Activated naive CD8-positive, alpha-beta T cell treated with anti-CD3 and anti-CD28 coated beads, Interleukin-2, amount 50 U/mL, for 16 hours (primary cell): ENCODE measurements at places on chromosomes 16 and 17.

- no peak for DNase-seq
Measured at GRCh38 chr17:79171188-79171587, 96.6 kb downstream of the ENGASE start.

- DNase-seq, result no peak
Measured at GRCh38 chr17:33593991-33594390, 300.9 kb upstream of the ASIC2 start.

GRCh38 chr17:33908363-33909064 lies 346.6 kb upstream of the CCL2 start:
- no peak for DNase-seq

DNA sequence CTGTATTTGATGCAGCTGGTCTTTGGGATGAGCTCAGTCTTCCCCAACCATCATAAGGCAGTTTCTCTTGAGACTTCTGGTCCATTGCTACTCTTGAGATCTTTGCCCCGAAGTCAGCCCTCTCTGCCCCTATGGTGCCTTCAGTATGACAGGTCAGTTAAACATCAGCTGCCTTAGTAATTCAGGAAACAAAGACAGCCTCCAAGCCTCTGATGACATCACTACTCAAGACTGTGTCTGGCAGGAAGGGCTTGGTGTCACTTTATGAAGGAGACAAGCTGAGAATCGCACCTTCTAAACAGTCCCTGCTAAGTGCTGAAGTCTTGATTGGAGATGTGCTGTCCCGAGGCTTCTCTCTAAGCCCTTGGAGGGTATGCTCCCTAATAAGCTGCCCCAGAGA lies 104.9 kb upstream of the TBX2 start:
- no peak for DNase-seq

DNA sequence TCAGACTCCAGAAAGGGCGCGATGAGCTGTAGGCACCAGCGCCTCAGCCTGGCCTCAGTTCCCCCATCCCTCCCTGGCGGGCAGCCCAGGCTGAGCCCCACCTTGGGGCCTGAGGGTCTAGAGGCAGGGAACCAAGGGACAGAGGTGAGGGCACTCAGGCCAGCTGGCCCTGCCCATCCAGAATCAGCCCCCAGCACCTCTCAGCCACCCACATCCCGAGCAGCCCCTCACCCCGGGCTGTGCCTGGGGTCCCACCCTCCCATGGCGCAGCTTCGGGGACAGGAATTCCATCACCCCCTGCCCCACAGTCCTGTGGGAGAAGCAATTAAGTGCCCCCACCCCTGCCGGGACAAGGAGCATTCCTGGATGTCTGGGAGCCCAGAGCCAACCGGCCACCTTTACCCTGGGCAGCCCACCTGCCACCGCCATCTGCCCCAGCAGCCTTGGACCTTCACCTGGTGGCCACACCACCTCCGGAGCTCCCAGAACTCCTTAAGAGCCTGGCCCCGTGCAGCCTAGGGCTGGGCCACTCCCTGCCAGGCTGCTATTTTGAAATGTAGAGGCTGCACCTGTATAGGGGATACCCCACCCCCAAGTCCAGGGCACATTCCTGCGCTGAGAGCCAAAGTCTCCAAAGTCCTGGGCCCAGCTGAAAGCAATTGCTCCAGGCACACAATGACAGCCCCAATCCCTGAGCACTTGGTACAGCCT lies 33.7 kb upstream of the PVALEF start:
- DNase-seq, result no peak

DNA sequence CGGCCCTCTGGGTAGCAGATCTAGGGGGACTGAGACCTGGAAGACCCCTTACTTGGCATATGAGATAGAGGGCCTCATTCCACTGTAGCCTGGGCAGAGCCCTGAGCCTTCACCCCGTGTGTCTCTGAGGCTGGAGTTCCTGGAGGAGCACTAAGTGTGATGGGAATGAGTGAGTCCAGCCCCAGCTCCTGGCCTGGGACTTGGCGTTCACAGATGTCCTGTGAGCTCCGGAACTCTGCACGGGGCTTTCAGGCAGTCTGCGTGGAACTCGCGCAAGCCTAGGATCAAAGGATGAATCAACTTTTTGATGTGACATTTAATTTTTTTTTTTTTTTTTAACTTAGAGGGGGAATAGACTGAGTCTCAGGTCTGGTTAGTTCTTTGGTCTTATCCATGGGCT lies 1.8 kb downstream of the NKD1 start:
- no peak for DNase-seq

DNA sequence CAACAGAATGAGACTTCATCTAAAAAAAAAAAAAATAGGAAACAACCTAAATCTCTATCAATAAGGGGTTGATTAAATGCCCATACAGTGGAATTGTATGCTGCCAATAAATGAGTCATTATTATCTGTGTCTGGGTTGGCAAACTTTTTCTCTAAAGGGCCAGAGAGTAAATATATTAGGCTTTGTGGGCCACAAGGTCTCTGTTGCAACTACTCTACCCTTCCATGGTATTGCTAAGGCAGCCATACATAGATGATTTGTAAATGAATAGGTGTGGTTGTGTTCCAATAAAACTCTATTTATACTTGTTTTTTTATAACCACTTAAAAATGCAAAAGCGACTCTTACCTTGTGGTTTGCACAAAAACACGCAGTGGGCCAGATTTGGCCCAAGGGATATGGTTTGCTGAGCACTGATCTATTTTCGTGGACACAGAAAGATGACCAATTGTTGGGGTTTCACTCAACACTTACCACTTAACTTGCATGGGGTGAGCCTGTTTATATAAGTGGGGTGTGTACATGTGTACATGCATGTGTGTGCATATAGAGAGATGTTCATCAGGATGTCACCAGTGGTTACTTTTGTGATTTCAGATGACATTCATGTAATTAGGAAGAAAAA lies 12.4 kb upstream of the IL4R start:
- no peak for DNase-seq

- DNase-seq, result no peak
Measured at GRCh38 chr16:60463986-60464385, 1572.3 kb downstream of the CDH8 start.

- DNase-seq, result no peak
Measured at GRCh38 chr17:44543213-44543904, 13.9 kb upstream of the FZD2 start.

DNA sequence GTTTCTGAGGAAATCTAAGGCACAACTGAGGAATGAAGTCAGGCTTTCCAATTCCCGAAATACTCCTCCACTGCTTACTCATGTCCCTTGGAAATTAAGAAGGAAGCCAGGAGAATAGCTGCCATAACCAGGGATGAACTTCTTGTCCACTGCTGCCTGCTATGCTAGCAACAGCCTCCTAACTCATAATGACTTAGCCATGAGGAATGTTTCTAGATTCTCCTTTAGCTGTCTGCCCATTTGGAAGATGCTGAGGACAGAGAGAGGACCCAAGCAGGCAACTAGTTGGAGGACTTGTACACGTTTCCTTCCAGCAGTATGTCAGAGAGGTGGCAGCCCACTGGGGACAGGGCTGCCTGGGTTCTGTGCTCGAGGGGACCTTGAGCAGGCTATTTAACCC lies 939 bp upstream of the CCL2 start:
- no peak for DNase-seq

DNA sequence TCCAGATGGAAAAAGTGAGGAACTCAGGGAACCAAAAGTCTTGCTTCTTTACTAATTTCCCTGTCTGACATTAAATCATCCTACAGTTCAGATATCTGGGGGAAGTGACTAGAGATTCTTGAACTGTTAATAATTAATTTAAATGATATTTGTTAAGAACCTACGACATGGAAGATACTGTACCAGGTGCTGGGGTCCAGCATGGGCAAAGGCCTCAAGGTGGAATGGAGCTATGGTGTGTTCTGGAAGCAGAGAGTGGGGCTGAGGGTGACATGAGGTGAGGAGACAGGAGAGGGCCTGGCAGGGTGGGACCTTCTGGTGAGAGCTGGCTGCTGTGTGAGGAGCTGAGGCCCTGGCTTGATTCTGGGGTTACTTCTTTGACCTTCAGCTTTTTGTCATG lies 6.0 kb upstream of the CCL2 start:
- no peak for DNase-seq

DNA sequence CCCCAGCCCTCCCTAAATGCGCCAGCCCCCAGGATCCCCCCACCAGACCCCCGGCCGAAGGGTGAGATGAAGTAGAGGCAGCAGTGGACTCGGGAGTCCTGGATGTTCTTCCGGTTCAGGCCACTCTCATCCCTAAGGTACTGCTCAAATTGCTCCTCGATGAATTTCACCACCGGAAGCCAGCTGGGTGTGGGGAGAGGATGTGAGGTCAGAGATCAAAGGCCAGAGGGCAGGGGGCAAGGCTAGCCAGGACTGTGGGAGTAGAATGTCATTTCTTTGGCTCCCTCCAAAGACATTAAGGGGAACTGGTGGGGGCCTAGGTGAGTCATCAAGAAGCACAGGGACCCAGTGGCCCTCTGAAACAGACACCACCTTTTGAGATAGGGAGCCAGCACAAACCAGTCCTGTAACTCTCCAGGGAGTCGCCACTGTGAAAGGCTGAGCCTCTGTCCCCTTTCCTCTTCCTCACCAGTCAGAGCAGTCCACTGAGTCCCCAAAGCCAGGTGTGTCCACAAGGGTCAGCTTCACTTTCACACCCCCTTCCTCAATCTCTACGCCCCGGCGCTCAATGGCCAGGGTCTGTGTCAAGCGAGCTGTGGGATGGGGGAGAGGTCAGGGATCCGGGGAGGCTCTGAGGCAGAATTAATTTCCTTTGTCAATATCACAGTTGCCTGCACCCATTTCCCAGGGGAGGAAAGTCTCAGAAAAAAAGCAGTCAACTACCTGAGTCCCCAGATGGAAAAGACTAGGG lies 895 bp downstream of the SEPTIN1 start:
- DNase-seq, result no peak

DNA sequence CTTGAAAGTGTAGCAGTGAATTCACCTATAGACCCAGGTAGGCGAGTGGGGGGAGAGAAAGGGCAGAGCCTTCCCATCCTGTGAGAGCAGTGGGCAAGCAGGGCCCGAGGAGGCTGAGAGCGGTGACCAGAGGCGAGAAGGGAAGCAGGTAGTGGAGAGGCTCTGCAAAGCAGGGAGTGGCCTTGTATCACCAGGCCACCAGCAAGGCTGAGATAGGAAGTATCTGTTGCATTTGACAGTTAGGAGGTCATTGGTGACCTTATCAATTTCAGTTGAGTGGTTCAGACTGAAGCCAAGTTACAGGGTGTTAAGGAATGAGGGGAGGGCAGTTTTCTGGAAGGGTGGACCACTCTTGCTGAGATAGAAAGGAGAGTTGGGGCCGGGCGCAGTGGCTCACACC lies 10.7 kb upstream of the HSD3B7 start:
- no peak for DNase-seq

- DNase-seq, result no peak
Measured at GRCh38 chr16:85227946-85228862, 115.9 kb upstream of the CIBAR2 start.

GRCh38 chr16:88390735-88391134 lies 8.0 kb downstream of the ZNF469 start:
- DNase-seq, result no peak

GRCh38 chr16:12354296-12354833 lies 377.8 kb downstream of the SNX29 start:
- no peak for DNase-seq

DNA sequence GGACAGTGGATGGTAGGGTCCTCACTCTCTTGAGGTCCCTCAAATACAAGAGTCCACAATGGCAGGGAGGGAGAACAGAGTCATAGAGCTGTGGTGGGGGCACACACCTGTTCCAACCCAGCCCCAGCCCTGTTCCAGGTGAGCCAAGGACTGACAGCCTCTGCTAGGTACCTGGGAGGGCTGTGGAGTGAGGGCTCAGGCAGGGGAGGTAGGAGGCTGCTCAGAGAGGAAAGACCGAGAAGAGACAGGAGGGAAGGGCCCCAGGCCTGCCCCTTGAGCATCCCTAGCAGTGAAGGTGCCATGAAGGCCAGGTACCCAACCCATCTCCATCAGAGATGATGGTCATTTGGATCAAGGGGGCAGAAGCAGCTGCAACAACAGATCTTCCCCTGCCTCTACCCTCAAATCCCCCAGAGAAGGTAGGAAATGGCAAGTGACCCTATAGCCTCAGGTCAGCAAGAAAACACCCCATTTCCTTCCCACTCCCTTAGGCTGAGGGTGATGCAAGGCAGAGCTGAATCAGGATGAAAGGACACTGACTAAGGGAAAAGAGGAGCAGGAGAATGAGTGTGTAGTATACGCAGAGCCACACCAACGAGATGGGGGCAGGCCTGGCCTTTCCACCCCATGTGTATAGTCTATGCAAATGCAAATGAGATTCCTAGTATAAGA lies 28.6 kb downstream of the CD300LG start:
- no peak for DNase-seq

DNA sequence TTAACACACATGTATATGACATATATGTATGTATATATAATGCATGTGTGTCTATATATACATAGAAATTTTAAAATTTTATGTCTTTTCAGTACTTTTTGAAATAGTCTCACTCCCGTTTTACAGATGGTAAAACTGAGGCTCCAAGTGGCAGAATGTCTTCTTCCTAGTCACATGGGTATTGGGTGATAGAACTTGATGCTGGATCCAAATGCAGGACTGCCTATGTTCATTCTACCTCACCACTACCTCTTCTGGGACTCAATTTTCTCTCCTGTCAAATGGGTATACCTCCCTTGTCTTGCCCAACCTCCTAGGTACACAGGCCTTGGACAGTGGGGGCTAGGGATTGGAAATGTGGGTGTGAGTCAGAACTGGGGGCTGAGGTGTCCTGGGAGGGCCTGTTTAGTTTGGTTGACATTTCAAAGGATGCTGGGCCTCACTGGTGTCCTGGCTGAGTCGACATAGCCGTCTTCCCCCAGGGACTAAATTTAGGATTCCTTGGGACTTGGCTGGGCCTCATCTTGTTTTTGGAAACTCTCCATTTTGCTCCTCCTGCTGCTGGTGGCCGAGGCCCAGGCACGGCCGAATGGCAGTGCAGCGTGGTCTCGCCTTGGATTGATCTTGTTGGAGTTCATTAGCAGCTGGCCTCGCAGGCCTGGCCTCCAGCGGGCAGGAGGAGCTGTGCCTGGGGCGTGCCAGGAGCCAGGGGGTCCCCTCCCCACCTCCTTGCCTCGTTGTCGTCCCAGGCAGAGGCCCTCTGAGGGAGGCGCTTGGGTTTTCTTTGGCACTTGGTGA lies 25.9 kb downstream of the NKD1 start:
- DNase-seq, result no peak

DNA sequence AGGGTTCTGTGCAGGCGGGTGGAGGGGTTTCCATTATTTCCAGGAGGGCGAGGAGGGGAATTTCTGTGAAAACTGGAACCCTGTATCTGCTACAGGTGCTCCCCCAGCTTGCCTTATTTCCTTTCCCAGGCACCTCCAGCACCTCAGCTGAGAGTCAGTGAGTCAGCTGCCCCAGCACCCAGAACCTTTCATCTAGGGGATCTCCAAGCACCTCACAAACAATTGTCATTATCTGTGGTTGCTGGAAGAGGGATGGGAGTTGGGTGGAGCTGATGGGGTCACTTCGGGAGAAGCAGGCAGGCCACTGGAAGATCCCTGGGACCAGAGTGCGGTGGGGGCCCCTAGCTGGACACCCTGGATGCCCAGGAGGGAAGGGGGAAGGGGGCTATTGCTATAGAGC lies 10.0 kb upstream of the CLUH start:
- DNase-seq, result no peak
